ENCODE measurements at places on chromosomes 5 and 9.

- DNase-seq: no peak
Observed at GRCh38 chr9:2023042-2023441, 7.9 kb downstream of the SMARCA2 start.

GRCh38 chr5:138716456-138716924, 36.7 kb upstream of the CTNNA1 start:
- DNase-seq: no peak

DNA sequence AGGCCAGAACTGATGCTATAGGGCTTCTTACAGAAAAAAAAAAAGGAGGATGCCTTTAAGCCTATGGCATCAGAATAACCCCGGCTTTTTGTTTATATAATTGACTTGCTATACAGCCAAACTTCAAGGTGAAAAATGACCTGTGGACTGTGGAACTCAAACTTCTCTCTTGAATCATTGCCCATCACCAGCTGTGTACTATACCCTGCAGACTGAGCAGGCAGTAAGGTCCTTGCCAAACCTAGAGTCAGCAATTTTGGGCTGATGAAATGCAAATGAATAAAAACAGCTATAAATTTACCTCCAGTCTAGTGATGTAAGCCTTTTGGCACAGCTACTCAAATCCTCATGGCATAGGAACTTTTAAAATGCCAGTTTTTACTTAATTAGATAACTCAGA, 44.5 kb upstream of the PPP3R2 start:
- DNase-seq: no peak

DNA sequence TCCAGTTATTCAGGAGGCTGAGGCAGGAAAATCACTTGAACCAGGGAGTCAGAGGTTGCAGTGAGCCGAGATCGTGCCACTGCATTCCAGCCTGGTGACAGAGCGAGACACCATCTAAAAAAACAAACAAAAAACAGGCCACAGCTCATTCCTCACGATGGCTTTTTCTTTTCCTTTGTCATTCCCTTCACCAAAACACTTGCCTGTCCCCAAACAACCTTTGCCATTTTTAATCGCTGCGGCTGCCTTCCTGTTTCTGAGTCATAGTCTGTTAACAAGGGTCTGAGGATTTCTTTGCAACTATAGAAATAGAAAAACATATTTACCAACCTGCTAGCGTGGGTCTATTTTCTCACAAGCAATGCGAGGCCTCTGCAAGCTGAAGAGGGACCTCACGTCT, 123.0 kb upstream of the FSTL4 start:
- no peak for DNase-seq

GRCh38 chr9:9874270-9874669, 738.5 kb downstream of the PTPRD start:
- DNase-seq: no peak

GRCh38 chr5:128472919-128473318, 65.1 kb downstream of the FBN2 start:
- no peak for DNase-seq

DNA sequence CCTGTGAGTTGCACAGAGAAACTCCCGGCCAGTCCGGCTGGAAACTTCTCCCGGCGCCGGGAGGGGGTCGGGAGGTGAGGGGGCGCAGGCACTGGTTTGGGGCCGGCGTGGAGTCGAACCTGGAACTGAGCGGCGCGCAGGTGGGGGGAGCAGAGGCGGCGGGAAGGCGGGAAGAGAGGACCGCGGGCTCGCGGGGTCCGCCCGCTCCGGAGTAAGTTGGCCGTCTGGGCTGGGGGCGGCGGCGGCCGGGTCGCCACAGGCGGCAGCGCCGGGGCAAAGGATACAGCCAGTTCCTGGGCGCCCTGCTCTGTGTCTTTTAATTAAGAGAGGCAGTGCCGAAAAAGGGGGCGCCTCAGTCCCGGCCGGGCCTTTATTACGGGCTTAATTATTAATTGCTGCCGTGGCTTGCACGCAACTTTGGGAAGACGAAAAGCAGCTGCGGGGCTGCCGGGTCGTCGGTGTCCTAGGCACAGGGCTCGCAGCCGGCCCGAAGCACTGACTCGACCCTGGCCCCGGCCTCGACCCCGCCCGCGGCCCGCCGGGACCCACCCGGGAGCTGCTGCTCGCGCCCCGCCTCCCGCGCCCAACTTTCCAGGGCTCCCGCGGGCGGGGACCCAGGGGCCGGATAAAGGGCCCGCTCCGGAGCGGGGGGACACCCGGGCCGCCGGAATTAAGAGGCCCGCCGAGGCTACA, 1.1 kb downstream of the NTNG2 start:
- no peak for DNase-seq

DNA sequence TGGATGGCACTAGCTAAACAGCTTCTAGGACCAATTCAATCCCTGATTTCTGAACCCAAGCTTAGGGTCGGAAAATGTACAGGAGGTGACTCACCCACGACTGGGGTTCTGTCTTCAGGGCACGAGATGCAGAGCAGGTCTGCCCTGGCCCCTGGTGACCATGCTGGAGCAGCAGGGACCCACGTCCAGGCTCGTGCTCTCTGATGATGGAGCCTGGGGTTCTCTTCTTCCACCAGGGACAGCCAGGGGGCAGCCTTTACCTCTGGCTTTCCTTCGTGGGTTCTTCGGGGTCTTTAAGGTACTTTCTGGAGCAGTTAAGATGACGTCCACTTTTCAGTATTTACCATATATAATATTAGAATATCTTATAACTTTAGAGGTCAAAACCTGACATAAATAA, 2.1 kb downstream of the CFAP77 start:
- no peak for DNase-seq

DNA sequence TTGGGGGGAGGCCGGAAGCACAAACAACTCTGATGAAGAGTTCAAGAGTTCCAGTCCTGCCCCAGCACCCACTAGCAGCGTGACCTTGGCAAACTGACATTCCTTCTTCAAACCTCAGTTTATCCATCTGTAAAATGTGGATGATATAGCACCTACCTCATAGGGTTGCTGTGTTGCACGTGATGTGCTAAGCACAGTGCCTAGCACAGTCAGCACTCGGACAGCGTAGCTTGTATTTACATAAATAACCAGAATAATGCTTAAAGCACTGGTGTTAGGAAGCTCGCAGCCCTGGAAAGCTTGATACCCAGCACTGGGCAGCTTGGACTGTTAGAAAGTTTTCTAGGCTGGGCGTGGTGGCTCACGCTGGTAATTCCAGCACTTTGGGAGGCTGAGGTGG, 5.1 kb downstream of the PKN3 start:
- DNase-seq: no peak

Measured in stimulated activated effector memory CD8-positive, alpha-beta T cell treated with anti-CD3 and anti-CD28 coated beads, Interleukin-12 subunit alpha, Interleukin-12 subunit beta, amount 100 ng/mL, for 72 hours (primary cell).